ENCODE measurements at places on chromosomes 5 and 9. TPM values are rescaled to one million over a fixed set of nuclear protein-coding genes. Genes with fewer than 3 reads are reported as not detected.

Gene DND1
- 1.1 TPM for total RNA-seq

Gene CDKN2B
- total RNA-seq: 0.30 TPM

DNA sequence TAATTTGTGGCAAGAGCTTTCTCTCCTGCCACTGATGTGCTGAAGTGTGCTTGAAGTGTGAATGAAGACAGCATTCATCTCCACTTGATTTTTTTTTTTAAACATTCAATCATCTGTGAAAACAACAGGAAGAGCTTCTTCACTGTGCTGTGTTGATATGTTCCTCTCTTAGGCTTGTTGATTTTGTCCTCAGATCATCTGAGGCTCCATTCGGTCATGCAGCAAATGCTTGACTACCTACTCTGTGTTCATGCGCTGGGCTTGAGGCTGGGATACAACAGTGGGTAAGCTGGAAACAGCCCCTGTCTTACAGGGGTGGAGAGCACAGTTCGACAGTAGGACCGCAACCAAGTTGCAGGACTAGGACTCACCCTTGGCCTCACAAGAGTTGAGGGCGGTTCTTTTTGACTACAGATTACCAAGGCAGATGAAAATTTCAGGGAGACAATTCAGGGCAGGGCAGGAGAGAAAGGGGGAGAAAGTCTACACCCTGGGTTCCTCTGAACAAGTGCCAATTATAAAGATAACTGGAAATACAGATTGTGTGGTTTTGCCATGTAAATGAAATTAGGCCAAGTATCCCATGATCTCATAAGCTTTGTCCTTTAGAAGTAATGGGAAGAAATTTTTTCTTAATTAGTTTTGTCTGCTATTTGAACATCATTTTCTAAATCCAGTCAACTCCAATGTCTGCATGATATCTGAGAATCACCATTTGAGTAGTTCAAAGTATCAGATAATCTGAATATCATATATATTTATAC is 31.0 kb upstream of the F2R start:
- DNase-seq: no peak

- no peak for DNase-seq
These were observed 11.6 kb upstream of the RNU6ATAC start for GRCh38 chr9:134175808-134176598.

DNA sequence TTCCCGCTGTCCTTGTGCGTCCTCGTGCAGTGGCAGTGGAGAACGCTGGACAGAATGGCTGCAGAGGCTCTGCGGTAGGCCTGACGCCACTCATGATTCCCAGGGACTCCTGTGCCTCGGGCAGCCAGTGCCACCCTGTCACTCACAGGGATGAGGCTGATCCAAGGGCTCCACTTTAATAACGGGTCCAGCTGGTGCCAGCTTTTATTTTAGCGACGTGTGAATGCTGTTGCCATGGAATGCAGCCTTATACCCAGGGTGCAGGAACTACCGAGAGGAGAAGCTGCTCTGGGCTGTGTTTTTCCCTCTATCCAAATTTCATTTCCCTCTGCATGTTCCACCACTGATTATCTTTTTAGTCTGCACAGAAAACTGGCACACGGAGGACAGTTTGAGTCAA is 15.8 kb upstream of the NTNG2 start:
- DNase-seq: no peak

- DNase-seq: no peak
These were observed 226.1 kb upstream of the PIK3R1 start for GRCh38 chr5:67989456-67989855.

- DNase-seq: no peak
These were observed 127.8 kb upstream of the DHFR start for GRCh38 chr5:80782626-80783025.

DNA sequence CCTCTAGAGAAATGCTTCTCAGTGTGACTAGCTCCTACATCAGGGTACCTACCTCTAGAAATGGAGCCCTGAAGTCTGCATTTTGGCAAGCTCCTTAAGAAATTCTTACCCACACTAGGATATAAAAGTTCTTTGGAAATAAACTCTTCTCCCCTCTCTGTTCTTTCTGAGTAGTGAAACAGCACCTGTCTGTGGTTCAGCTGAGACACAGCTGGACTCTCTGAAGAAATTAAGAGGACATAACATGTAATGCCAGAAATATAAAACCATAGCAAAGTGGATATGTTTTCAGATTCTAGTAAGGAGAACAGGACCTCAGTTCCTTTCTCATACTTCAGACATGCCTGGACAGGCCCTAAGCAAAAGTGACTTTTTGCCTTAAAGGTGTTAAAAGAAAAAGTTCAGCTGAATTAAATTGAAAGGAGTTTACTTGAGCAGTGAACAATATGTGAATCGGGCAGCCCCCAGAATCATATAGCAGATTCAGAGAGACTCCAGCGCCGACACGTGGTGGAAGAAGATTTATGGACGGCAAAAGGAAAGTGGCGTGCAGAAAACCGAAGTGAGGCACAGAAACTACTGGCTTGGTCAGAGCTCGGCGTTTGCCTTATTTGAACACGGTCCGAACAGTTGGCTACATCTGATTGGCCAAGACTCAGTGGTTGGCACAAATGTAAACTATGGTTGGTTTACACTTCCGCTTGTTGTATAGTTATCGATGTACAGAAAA is 64.5 kb downstream of the PRKACG start:
- peak; percentile 47 for DNase-seq

- DNase-seq: no peak
These were observed 5.3 kb downstream of the CDKN2AIPNL start for GRCh38 chr5:134406390-134406789.

GRCh38 chr5:179239256-179240135 is 105.8 kb downstream of the ADAMTS2 start:
- no peak for DNase-seq

Data from natural killer cell (primary cell).